ENCODE measurements at places on chromosomes 1 and 21.

DNA sequence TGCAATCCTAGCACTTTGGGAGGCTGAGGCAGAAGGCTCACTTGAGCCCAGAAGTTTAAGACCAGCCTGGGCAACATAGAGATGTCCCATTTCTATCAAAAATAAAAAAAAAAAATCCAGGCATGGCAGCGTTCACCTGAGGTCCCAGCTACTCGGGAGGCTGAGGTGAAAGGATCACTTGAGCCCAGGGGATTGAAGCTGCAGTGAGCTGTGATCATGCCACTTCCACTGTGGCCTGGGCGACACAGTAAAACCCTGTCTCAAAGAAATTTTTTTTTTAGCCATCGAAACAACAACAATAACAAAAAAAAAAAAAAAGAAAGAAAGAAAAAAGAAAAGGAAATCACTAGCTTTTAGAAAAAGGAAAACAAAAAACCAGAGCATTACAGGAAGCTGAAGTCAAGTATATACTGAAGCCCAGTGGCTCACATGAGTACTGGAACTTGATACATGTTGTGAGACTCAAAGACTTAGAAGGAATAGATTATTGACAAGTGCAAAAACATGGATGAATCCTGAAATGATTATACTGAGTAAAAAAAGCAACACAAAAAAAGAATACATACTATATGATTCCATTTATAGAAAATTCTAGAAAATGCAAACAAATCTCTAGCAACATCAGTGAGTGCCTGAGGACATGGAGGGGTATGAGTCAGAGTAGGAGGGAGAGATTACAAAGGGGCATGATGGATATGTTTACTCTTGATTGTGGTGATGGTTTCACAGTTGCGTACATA is 6.1 kb upstream of the RABGAP1L start:
- no peak for DNase-seq

- no peak for DNase-seq
These were observed 114.3 kb upstream of the GPR52 start for GRCh38 chr1:174333437-174333836.

DNA sequence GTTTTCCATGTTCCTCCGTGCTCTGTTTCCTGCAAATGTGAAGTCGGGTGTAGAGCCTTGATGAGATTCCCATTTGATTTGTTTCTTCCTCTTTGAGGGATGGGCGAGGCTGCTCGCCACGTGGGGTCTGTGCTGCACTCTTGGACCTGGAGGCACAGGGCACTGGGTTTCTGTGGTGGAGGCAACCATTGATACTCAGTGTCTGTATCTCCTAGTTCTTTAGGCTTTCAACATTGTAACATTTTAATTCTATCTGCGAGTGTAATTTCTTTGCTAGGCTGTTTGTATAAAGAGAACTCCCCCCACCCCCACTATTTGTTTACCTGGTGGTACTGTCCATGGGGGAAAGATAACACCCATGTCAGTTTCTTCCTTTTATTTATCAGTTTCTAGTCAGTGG is 52.3 kb downstream of the GALNT2 start:
- DNase-seq: no peak

DNA sequence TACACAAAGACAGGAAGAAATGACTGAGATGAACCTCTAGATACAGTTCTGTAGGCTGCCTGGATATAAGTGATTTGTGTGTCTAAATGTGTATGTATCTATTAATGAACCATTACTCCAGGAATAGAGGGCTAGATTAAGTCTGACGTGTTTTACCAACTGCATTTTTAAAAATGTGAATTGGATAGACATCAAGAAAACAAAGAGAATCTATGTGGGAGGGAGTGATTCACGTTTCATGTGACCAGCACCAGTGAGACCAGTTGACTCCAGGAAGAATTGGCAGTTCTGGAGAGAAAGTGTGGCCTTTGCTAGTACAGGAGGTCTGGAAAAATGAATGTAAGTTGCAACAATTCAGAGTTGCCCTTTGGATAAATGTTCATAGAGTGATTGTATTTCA is 53.4 kb upstream of the RGS21 start:
- DNase-seq: no peak

DNA sequence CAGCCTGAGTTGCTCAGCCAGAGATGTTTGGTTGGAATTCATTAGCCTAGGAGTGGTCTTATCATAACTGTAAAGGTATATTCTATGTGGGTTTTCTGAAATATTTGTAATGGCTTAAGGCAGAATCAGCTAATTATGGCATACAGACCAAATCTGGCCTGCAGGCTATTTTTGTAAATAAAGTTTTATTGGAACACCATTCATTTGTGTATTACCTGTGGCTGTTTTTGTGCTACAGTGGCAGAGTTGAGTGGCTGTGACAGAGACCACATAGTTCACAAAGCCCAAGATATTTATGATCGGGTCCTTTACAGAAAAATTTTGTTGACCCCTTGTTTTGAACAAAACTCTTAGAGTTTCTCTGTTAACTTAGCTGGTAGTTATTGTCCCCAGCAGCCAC is 7.4 kb upstream of the DDOST start:
- no peak for DNase-seq

DNA sequence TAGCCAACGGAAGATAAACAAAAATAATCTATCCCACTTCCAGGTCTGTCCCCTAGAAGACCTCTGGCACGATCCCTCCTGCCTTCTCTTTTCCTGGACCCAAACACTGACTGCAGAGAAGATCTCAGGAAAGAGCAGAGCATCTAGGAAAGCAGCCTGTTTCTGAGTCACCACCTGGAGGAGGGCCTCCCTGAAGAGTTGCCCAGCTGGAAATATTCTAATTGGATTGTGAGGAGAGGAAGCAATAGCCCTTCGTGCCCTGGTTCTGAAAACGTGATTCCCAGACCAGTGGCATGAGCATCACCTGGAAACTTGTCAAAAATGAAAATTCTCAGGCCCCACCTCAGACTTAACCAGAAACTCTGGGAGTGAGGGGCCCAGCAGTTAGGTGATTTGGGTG is 411.1 kb downstream of the SETD4 start:
- DNase-seq: no peak

GRCh38 chr1:18021242-18021641 is 86.4 kb upstream of the IGSF21 start:
- DNase-seq: no peak

DNA sequence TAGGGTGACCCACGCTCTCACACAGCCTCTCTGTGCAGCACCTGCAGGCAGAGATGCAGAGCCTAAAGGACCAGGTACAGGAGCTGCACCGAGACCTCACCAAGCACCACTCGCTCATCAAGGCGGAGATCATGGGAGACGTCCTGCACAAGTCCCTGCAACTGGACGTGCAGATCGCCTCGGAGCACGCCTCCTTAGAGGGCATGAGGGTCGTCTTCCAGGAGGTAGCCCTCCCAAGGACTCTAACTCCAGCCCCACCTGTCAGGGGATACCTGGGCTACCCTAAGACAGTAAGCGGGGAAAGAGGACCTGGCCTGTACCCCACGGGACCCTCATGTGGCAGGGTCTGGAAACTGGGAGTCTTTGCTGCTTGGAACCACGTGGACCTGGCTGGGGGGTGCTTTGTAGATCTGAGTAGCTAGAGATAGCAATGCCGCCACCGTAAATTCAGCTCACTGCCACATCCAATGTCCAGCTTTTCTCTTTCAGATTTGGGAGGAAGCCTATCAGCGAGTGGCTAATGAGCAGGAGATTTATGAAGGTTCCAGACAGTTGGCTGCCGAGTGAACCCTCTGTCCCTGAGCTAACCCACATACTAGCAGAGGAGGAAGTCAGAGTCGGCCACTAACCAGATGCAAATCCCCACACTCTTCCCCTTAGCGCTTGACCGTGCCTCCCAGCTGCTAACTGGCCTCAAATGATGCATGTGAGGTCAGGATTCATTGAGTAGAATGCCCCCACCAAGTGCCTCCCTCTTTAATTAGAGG is 6.5 kb downstream of the RNF207 start:
- no peak for DNase-seq

DNA sequence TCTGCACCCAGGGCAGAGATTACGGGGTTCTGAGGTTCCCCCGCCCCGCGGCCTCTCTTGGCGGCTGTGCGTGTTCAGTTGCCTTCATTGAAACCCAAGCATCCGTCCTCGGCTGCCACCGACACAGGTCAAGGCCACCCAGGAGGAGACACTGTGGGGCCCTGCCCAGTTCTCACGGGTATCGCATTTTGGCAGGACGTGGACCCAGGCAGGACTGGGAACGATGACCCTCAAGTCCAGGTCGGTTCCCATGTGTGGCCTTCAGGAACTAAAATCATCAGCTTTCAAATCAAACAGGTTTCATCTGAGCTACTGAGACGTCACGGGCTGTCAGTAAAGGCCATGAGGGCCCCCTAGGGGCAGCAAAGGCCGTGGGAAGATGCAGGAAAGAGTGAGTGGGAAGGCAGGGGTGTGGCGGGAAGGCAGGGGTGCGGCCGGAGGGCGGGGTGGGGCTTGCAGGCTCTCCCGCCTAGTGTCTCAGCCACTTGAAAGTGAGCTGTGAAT is 7.0 kb upstream of the C1orf174 start:
- no peak for DNase-seq

GRCh38 chr1:234863551-234863971 is 253.6 kb upstream of the IRF2BP2 start:
- DNase-seq: no peak

DNA sequence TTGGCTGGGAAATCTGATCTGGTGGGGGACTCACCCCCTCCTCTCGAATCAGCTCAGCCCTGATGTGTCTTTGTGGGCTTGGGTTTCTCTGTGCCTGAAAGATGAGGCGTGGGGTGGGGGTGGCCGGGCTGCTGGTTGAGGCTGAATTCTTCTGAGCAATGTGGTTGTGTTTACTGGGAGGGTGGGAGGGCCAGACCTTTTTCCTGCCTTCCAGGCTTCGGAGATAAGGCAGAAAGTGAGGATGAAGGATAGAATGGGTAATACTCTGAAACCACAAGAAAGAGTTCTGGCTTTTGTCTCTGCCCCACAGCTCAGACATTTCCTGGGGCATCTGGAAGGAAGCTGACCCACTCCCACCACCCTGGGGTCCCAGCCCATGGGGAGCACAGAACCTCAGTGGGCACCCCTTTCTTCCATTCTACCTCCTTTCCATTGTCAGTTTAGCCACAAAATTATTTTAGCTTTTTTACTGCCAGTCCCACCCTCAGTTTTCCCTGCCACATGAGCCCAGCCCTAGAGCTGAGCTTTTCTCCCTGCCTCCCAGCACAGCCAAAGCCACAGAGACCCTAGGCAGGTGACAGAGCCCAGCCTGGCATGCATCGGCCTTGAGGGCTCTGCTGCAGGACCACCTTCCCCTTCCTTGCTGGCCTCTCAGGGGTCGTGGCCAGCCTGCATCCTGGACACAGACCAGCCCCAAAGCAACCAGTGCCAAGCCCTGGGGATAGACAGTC is 11.2 kb downstream of the ALX3 start:
- no peak for DNase-seq

- no peak for DNase-seq
These were observed 15.6 kb upstream of the RAP1A start for GRCh38 chr1:111603979-111604378.

GRCh38 chr1:168146160-168146539 is 9.4 kb upstream of the GPR161 start:
- no peak for DNase-seq

DNA sequence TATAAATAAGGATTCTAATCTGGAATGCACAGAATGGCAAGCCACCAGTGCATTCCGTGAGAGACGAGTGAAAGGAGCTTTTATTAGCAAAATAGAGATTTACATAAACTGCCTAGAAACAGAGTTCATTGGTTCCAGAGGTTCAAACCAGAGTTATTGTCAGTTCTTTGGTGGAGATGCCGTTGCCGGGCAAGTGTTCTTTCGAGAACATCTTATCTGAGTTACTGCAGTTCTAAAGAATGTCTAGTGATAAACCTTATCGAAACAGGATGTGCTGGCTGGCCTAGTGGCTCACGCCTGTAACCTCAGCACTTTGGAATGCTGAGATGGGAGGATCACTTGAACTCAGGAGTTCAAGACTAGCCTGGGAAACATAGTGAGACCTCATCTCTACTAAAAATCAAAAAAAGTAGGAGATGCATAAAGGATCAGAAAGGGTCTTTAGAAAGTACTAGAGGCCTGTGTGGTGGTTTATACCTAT is 19.9 kb upstream of the EVI5 start:
- DNase-seq: peak; percentile 91

GRCh38 chr1:217238945-217239344 is 391.9 kb downstream of the GPATCH2 start:
- no peak for DNase-seq

- peak; percentile 8 for DNase-seq
These were observed 73.1 kb upstream of the GJB5 start for GRCh38 chr1:34681480-34682451.

DNA sequence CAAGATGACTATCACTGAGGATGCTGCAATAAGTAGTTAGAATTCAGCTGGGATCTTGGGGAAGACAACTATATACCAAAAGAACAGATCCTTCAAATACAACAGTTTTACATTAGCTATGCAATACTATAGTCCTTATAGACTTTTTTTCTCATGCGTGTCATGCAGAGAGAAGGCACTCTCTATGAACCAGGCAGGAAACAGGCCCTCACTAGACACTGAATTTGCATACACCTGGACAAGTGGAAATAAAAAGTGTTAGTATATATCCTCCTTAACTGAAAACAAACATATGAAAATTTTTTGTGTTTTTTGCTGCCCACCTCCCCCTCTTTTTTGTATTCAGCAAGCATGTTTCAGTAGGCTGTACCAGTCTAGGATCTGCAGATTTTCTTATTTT is 29.9 kb downstream of the TMCO1 start:
- no peak for DNase-seq

- DNase-seq: no peak
These were observed 18.4 kb upstream of the SPATC1L start for GRCh38 chr21:46202592-46203202.

DNA sequence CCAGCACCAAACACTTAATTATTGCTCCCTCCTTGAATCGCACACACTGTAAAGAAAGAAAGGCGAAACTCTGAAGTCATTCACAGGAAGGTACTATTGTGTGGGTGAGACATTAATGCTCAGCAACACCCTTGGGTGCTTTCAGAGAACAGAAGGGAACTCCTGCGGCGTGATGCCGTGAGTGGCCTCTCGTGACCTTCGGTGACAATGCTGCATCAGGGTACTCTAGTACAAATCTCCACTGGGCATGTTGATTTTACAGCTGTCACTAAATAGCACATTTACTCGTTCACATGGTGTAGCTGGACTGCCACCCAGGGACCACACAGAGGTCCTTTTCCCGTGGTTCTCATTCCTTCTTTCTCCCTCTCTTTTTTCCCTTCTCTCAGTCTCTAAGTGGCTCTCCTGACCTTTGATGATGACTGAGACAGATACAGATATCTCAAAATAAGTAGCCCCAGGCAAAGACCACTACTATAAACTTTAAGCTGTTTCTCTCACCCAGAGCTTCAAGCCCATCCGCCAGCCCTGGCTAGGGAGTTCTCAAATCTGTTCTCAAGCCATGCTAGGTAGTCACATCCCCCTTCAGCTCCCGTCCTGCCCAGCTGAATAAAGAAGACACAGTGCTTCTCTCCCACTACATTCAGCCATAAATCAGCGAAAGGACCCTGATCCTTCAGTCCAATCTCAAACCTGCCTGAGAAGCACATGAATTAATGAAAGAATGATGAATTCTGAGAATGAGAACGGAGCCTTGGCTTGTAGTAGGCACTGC is 223.4 kb upstream of the FMN2 start:
- no peak for DNase-seq

DNA sequence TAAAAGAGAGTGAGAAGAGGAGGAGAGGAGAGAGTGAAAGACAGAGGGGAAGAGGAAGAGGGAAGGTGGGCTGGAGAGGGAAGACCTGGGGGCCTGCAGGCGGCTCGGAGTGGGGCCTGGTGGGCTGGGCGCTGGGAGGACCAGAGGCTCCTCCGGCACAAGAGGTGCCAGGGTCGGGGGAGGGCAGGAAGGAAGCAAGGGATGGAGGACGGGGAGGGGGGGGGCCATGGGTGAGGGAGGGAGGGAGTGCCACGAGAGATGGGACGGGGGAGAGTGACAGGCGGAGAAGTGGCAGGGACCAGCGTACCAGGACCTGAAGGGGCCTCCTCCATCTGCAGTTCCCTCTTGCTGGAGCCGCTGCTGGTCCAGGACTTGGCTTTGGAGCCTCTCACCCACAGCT is 87.7 kb downstream of the CASZ1 start:
- no peak for DNase-seq

All from HS-5 (cell line).